ENCODE measurements at places on chromosomes 3 and 15.

GRCh38 chr3:49813497-49814174 lies at the start of gene UBA7:
UBA7 (minus strand) TSS chr3:49813953; CDS start chr3:49813787, 166 bp downstream.
- DNase-seq = peak; percentile 9

DNA sequence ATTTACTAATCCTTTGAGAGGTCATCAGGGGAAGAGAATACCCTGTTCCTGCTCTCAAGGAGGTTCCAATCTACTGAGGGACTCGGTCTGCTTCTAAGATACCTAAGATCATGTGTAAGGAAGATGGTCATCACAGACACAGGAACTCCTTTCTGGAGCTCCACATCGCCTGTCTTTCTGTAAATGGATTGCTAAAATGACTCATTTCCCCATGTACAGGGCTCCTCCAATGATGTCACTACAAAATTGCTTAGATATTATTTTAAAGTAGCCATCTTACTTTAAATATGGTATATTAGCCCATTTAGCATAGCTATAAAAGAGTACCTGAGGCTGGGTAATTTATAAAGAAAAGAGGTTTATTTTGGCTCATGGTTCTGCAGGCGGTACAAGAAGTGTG lies 206.1 kb upstream of the PROK2 start:
- DNase-seq = no peak

DNA sequence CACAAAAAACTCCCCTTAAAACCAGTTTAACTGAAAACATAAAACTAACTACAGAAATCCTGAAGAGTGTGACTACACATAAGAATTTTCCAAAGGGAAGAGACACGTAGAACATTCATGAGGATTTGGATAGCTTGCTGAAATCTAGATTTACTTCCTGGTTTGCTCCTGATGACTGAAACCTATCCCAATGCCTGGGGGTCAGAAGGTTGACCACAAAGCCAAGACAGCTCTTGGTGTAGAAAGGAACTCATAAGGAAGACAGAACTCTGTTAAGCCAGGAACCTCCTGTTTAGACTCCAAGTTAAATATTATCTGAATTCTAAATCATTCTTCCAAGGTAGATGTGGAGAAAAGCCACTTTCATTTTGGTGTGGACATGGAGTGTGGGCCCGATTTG lies 92.8 kb downstream of the TFG start:
- DNase-seq = no peak

DNA sequence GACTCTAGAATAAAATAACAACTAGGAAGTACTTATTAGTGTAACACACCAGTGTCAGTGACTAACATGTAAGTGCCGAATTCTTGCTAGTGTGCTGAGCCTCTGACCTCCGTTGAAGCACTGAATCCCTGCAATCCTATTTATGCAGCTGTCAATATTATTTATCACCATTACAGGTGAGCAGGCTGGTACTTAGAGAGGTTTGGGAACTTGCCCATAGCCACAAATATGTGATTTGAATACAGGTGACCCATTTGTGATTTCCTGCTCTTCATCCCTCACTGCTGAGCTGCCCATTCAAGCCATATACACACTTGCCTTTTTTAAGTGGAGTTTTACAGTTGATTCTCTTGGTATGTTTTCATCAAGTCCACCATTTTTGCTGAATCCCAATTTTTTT lies 12.2 kb downstream of the EIF4E3 start:
- no peak for DNase-seq

DNA sequence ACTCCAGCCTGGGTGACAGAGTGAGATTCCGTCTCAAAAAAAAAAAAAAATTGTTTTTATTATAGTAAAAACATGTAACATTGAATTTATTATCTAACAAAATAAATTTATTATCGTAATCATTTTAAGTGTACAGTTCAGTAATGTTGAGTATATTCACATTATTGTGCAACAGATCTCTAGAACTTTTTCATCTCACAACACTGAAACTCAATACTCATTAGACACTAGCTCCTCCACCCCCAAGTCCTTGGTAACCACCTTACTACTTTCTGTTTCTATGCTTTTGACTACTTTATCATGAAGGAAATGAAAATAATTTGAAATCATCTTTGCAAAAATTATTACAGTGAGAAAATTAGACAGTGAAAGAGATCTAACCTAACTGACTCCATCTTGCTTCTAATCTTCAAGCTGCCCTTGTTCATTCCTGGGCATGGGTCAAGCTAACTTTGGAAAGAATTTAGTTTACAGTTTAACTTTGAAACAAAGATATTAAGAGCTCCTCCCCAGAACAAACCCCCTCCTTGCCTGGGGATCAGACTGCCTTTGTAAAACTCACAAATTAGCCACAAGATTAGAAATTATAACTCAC lies 15.0 kb upstream of the FYCO1 start:
- DNase-seq = no peak

GRCh38 chr3:50671331-50671730 lies 3.4 kb upstream of the DOCK3 start:
- DNase-seq = peak; percentile 25
